Aorta (tissue), 5 donors: ENCODE measurements at places on chromosomes 3 and 15. TPM values are rescaled to one million over a fixed set of nuclear protein-coding genes. Genes with fewer than 3 reads are reported as not detected.

GRCh38 chr3:130260918-130261317 is 84.6 kb upstream of the COL6A5 start:
- no peak for DNase-seq

DNA sequence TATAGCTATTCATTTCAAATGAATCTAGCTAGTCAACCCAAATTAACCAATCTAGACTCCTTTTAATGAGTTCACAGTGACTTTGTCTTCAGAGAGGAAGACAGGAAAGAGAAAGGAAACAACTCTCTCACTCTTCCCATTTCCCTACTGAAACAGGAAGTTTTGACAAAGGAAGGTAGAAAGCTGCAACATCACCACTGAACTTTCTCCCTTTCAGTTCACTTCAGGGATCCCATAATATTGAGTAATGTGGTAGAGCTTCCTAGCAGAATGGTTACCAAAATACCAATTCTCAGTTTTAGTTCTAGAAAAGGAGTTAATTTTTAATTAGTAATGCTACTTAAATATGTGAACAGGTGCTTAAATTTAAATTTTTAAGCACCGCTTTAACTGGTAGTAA is 7.5 kb downstream of the VPS13C start:
- no peak for DNase-seq

DNA sequence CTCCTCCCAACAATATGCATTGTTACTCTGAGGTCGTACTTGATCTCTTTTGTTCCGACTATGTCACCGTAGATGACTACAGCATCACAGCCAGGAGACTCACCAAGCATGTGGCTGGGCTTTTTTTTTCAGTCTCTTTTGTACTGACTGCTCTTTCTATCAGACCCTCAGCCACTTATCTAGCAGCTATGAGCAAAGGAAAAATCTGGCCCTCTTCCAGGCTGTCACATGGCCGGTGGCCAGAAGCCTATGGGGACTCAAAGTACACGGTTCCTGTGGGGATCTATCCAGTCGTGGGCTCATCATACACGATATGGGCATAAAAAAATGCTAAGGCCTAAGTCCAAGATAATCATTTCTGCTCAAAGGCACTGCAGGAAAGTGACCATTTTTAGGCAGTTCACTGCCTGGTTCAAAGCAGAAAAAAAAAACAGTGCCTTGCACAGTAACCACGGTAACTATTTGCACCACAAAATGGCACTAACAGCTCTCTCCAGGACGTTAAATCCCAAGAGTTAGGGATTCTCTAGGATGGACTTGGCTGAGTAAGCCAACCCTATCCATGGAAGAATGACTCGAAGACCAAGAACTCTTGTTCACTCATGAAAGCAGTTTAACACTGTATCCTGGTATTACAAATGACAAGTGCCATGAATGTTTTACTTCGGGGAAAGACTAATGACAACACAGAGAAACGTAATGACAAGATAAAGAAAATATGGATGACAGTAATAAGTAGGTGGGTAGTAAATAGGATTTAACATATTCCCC is 50.3 kb downstream of the SHQ1 start:
- DNase-seq = no peak

GRCh38 chr3:55157731-55158130 is 229.9 kb upstream of the LRTM1 start:
- DNase-seq = no peak

DNA sequence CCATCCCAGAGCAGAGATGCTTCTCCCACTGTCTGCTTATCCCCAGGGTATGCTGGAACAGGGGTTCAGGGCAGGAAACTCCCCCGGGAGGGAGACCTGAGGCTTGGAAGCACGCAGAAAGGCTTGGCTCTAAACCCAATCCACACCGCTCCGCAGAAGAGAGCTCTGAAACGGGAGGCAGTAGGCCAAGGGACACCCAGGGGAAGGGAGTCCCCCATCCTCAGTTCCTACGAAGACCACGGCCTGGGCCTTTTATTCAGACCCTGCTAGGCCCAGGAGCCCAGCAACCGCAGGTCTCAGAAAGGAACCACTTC is 1.8 kb upstream of the HAPLN3 start:
- DNase-seq = no peak

GRCh38 chr3:169955406-169955805 is 11.2 kb upstream of the SEC62 start:
- DNase-seq = no peak

- no peak for DNase-seq
These were observed 72.9 kb downstream of the MOBP start for GRCh38 chr3:39540162-39540921.

The NFKBIZ gene
- polyA plus RNA-seq = 65.2 TPM

- DNase-seq = no peak
These were observed 8.9 kb downstream of the CFAP20DC start for GRCh38 chr3:59040902-59041301.

DNA sequence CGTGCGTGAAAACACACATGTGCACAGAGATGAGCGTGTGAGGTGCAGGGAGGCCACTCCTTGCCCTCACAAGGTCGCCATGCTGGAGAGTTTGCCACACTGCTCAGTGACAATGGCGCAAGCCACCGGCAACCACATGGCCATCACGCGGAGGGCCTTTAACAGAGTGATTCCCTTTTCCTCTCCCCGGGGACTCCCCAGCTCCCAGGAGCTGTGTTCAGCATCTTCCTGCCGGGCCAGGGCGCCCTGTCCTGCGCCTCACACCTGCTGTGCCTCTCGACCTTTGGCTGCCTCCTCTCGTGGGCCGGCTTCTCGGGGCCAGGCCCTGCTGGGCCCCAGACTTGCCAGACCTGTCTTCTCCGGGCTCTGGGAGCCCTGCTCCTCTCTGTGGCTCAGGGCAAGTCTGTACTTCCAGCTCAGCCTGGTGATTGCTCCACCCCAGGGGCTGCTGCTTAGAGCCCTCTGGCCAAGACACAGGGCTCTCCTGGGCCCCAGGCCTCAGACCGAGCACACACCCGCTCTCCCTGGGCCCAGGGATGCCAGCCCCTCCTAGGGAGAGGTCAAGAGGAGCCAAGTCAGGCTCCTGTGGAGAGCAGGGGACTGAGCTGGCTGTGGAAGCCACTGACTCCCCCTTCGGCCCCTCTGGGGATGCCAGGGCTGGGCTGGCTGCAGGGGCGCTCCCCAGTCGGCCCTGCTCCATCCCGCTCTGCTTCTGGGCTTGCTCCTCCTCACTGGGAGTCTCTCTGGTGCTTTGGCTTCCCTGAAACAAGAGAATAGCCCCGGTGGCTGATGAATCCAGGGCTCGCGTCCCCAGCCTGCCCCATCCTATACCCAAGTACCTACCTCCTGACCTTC is 5.6 kb downstream of the CCDC9B start:
- DNase-seq = peak; percentile 74

DNA sequence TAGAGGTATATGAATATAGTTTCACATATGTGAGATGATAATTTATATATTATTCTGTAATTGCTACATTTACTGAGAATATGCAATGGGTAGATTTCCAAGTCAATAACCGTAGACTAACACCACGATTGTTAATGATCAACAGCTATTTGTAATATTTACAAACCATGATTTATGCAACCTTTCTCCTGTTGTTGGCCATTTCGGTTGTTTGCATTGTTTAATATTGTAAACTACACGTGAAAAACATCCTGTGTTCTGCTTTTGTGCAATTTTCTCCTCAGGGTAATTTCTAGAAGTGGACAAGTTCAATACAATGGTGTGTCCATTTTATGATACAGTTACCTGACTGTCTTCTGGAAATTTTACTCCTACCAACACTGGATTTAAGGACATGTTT is 29.3 kb upstream of the RAB11A start:
- DNase-seq = no peak

DNA sequence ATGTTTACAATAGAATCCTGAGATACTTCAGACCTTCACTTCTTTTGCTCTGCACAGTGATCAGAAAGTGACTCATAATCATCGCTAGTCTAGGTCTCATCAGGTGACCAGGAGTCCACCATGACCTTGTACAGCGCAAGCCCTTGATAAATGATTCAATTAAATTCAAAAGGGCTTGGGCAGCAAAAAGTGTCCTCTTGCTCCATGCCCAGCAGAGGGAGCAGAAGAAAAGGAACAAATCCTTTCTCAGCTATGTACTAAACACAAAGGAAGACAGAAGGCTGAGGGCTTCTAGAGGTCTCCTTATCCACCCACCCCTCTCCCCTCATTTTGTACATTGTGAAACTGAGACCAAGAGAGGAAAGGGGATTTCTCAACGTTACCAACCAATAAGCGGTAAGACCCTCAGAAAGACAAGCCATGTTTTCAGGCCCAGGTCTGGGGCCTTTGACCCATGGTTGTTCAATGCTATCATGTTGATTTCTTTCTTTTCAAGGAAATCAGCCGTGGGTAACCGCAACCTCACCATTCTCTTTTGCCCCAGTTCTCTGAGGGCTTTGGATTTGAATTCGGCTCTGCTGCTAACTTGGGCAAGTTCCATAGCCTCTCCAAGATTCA is 74.8 kb downstream of the AQP9 start:
- no peak for DNase-seq

GRCh38 chr3:172249039-172249438 is 199.2 kb downstream of the GHSR start:
- DNase-seq = no peak

The PLSCR1 gene
- 52.3 TPM for polyA plus RNA-seq

The ACKR4 gene
- 12.9 TPM for polyA plus RNA-seq

The LIPC gene
- polyA plus RNA-seq = not detected

GRCh38 chr15:52653431-52653964 is 25.7 kb downstream of the ATOSA start:
- DNase-seq = no peak

DNA sequence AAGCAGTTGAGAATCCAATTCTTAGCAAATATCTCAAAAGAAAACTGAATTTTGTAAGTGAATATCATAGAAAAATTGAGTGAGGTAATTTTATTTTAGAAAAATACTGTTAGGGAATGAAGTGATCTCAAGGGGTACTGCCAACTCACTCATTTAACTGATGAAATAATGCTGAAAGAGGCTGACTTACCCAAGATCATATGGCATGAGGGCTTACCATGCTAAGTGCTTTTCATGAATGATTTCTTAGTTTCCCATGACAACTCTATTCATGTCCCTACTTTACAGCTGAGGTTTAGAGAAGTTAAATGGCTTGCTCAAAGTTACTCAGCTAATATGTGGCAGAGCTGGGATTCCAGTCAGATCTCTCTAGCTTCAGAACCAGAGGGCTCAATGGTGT is 30.6 kb downstream of the CCDC14 start:
- DNase-seq = no peak

- DNase-seq = peak; percentile 93
These were observed at the start of the genes ATXN7 and THOC7 for GRCh38 chr3:63863150-63864007. ATXN7 (plus strand) TSS chr3:63863867; CDS start chr3:63912599, 48,732 bp downstream. THOC7 (minus strand) TSS chr3:63863805; CDS start chr3:63863790, 15 bp downstream.

DNA sequence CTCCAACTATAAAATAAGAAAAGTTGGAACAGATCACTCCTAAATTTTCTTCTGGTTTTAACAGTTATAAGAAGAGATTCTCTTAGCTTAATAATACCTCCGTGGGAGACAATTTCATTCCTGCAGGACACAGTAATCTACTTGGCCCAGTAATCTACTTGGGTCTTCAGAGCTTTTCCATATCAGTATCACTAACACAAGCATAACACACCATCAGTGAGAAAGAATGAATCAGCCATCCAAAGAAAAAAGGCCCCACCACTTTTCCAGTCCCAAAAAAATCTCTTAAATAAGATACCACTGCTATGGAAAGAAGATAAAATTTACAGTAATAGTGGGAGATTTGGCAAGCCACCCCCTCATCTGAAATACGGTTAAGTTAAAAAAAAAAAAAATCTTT is 20.2 kb downstream of the SIN3A start:
- DNase-seq = no peak

The GPR176 gene
- 18.2 TPM for polyA plus RNA-seq

GRCh38 chr3:147119346-147119745 is 287.0 kb downstream of the ZIC4 start:
- DNase-seq = no peak

DNA sequence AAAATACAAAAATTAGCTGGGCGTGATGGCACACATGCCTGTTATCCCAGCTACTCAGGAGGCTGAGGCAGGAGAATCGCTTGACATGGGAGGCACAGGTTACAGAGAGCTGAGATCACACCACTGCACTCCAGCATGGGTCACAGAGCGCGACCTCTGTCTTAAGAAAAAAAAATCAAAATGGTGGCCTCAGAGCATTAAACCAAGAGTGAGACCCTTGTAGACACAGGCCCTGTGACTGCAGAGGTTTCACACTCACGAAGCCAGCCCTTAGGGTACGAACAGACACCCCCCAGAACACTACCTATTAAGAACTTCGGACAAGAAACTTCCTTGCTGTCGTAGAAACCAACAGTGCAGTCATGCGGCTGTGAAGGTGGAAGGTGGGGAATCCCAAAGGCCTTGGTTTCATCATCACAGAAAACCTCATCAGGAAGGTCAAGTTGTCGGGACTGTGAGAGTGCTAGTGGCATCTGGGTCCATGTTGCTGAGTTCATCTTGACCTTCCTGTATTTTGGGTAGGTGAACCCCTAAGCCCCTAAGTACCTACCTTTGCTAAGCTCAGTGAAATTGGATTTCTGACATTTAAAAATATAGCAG is 4.8 kb upstream of the PDE8A start:
- DNase-seq = no peak

DNA sequence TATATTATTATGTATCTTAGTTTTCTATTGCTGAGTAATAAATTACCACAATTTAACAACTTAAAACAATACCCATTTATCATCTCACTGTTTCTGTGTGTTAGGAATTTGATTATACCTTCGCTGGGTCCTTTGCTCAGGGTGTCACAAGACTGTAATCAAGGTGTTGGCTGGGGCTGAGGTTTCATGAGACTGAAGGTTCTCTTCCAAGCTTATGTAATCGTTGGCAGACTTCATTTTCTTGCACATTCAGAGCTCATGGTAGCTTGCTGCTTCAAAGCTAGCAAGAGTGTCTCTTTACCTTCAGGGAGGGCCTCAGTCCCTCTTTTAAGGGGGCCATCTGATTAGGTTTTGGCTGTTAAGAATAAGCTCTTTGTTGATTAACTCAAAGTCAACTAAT is 293.1 kb downstream of the POLQ start:
- DNase-seq = no peak

The HYAL1 gene
- 1.6 TPM for polyA plus RNA-seq

The CLRN1 gene
- polyA plus RNA-seq = not detected

DNA sequence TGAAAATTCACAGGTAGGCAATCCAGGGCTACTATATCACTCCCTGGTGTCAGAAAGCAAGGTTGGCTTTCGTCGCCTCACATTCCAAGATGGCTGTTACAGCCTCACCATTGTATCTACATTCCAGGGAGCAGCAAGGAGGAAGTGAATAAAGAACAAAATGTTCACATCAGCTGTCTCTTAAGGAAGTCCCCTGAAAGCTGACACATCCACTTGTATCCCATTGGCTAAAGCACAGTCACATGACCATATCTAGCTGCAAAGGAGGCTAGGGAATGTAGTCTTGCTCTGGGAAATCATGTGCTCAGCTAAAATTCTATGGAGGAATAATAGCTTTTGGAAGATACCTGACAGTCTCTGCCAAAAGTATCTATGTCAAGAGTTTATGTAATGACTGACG is 12.8 kb upstream of the GATA2 start:
- no peak for DNase-seq
